Adipocyte (in vitro differentiated cells): ENCODE measurements at places on chromosomes 2 and 18.

DNA sequence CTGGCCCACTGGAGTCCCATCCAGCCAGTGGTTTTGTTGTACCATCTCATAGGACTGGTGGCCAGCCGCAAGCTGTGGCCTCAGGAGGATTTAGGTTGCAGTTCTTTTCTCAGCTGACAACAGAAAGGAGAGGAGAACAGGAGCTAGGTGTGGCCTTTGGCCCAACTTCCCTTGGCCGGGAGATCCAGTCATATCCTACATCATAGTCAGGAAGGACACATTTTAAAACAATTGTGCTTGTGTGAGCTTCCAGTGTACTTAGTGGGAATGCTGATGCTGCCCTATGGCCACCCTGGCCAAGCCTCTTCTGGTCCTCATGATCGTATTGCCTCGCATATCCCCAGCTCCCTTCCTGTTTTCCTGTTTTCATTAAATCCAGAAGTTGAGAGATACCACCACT lies 98.1 kb downstream of the WDSUB1 start:
- no peak for DNase-seq

GRCh38 chr18:55988537-55988936 lies 400.5 kb upstream of the TCF4 start:
- no peak for DNase-seq

DNA sequence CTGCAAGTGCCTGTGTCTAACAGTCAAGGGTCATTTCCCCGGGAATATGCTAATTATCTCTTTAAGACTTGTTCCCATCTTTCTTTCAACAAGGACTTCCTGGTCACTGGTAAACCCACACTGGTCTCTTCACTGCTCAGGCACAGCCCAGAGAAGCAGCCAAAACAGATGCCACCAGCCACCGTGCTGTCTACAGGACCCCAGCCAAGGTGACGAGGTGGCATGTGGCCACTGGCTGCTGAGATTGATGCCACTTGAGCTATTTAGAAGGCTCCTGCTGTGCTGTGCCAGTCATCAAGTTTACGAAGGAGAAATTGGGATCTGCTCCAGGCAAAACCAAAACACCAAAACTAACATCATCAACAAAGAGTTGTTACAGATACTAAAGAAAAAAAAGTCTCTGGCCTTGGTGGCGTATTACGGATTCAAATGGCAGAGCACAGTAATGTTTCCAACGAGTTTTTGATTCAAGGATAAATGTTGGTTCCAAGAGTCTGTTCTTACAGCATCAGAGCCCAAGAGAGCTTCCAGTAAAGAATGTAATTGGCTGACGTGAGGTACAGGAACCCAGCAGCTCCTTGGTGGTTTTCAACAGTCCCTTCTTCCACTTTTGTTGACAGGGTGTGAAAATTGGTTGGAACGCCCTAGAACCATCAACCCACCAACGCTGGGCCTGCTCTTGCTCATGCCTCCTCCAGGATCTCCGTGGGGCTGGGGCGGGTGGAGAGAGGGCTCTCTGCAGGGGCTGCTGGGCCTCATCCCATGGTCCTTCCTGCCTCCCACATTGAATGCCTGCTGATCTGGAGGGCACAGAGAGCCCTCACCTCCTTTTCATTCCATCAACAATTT lies 63.7 kb upstream of the ZCCHC2 start:
- DNase-seq, result no peak

DNA sequence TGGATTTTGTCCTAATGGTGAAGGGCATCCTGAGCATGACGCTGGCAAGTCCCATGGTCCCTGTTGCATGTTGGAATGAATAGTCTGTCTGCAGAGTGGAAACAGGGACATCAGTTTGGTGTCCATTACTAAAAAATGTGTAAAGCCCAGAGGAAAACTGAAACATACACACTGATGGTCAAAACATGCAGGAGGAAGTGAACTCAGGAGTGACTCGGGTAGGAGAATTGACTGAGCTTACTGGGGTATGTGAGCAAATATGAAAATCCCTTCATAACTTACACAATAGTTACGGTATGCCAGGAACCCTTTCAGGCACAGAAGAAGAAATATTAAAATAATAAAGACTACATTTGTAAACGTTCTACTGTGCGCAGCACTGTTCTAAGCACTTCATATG lies 5.6 kb upstream of the SOX11 start:
- DNase-seq, result peak; percentile 22

DNA sequence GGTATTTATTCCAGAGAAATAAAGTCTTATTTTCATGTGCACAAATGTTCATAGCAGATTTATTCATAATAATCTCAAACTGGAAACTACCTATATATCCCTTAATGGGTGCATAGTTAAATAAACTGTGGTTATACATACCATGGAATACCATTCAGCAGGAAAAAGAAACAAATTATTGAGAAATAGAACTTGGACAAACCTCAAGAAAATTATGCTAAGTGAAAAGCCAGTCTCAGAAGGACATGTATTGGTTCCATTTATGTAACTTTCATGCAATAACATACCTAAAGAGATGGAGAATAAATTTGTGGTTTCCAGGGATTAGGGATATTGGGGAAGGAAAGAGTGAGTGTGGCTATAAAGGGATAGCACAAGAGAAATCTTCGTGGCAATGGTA lies 452.6 kb downstream of the SETBP1 start:
- peak; percentile 18 for DNase-seq

GRCh38 chr2:27446057-27446456 lies 3.9 kb downstream of the KRTCAP3 start:
- DNase-seq, result no peak

GRCh38 chr18:22303927-22304326 lies 113.8 kb downstream of the CTAGE1 start:
- no peak for DNase-seq

- no peak for DNase-seq
Observed at GRCh38 chr2:64106481-64106880, 37.7 kb downstream of the PELI1 start.

DNA sequence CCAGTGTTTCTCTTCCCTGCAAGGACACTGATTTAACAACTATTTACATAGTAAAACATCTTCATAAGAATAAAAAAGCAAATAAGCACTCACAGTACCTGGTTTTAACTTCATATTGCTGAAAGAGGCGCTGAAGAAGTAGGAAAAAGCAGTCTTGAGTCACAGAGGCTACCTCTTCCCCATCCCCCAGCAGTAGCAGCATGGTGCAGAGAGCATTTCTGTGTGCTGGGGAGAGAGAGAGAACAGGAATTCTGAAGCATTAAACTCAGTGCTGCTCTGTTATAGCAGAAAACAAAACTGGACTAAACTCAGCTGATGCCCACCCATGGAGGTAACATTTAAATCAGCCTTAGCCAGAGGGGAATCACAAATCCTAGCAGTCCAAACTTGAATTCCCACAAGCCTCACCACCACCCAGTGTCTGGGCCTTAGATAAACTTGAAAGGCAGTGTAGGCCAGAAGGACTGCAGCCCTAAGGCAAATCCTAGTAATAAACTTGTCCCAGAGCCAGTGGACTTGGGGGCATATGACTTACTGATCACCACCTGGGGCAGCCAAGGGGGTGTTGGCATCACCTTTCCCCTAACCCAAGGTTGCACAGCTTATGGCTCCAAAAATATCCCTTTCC lies 321.8 kb upstream of the CWC22 start:
- no peak for DNase-seq

GRCh38 chr2:170972296-170973224 lies 43.5 kb downstream of the GORASP2 start:
- no peak for DNase-seq

DNA sequence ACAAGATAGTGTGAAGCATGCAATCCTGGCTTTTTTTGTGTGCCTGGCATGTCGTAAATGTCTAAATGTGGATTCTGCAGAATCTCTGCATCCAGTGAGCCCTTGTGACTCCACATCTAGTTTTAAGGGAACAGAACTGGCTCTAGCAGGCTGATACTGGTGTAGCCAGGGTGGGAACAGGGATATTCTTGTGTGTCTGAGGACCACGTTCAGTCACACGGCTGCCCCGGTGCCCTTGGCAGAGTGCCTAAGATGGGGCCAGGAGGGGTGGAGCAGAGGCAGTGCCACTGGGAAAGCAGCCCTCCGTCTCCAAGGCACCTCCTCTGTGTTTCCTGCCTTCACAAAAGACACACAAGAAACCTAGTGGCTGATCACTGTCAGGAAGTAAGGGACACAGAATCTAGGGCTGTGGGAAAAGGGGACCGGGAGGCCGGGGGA lies 91.5 kb upstream of the PARD3B start:
- DNase-seq, result no peak

DNA sequence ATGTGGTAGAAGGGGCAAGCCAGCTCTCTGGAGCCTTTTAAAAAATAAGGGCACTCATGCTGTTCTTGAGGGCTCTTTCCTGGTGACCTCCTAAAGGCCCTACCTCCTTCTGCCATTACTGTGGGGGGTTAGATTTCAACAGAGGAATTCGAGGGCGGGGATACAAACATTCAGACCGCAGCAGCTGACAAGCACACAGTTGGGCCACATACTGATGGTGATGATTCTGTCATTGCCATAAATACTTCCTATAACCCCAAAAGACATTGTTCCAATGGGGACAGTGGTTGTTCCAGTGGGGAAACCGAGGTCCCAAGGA lies 67.0 kb downstream of the TSHZ1 start:
- DNase-seq, result no peak
